NCI-H1417 treated with DMSO at 0.1 percent for 48 hours (cell line): ENCODE measurements at places on chromosomes 7 and 10.

DNA sequence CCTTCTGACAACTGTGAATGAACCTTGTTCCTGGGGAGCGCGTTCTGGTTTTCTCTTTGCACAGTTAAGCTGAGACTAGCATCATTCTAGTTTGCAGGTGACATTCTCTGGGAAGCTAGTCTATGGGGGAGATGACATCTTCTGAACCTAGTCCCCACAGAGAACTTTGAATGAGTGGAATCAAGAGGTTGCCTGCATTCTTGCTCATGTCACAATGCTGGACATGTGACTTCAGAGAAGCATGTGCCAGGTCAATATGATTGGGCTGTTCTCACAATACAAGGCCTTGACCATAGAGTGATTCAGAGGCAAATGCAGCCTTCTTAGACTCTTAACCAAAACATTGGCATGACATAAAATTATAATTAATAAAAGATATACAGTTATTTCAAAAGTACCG lies 22.1 kb downstream of the KLLN start:
- no peak for DNase-seq

DNA sequence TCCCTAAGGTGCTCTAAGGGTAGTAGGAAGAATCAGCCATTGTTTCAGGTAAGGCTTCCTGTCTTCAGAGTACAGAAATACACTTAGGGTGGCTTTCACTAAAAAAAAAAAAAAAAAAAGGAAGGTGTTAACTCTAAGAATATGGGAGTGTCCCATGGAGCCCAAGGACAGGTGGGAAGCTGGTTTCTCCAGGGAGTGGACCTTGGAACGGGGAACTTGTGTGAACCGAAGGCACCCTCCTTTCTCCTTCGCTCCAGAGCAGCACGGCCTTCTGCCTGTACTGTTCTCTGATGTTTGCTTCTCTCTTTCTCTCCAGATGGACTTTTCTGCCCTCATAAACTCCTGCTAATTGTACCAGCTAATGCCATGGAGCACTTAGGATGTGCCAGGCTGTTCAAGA lies 6.2 kb downstream of the OPALIN start:
- DNase-seq, result no peak

- no peak for DNase-seq
These were observed 93.2 kb downstream of the SVIL start for GRCh38 chr10:29541422-29542210.

GRCh38 chr7:5792792-5793191 lies 11.3 kb upstream of the RNF216 start:
- no peak for DNase-seq

GRCh38 chr10:71264345-71265200 lies 52.2 kb downstream of the UNC5B start:
- DNase-seq, result no peak
